Activated naive CD8-positive, alpha-beta T cell treated with anti-CD3 and anti-CD28 coated beads for 36 hours (primary cell): ENCODE measurements at places on chromosomes 12 and 14.
A peak's percentile ranks its signal among the peaks of the same experiment; 100 is the strongest.

- peak overlapping the region; percentile 70 for H3K4me3 ChIP-seq
- no peaks in the 10 kb centered on the region for H3K36me3 ChIP-seq
- H3K27ac ChIP-seq: peak overlapping the region; percentile 78
- H3K4me1 ChIP-seq: peaks cover 22% of the 10 kb centered on the region
- DNase-seq: no peak
- H3K27me3 ChIP-seq: peaks cover 7% of the 10 kb centered on the region
These were observed 6.3 kb downstream of the CLEC2A start for GRCh38 chr12:9925705-9926393.

DNA sequence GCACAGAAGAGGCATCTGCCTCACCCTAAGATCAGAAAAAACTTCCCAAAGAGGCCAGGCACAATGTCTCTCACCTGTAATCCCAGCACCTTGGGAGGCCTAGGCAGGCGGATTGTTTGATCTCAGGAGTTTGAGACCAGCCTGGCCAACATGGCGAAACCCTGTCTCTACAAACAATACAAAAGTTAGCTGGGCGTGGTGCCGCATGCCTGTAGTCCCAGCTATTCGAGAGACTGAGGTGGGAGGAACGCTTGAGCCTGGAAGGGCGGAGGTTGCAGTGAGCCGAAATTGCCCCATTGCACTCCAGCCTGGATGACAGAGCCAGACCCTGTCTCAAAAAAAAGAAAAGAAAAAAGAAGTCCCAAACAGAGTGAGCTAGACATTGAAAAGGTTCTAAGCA is 4.5 kb downstream of the ZBTB1 start:
- peak overlapping the region; percentile 77 for H3K27ac ChIP-seq
- H3K4me3 ChIP-seq: peak overlapping the region; percentile 45
- no peak for DNase-seq

- H3K27me3 ChIP-seq: no peaks in the 10 kb centered on the region
- DNase-seq: no peak
- no peak overlapping the region for H3K4me3 ChIP-seq
- H3K36me3 ChIP-seq: no peaks in the 10 kb centered on the region
- H3K4me1 ChIP-seq: peaks cover 16% of the 10 kb centered on the region
These were observed 110.8 kb upstream of the KRAS start for GRCh38 chr12:25361511-25361910.

- peaks cover 6% of the 10 kb centered on the region for H3K4me1 ChIP-seq
- DNase-seq: no peak
- no peak overlapping the region for H3K27ac ChIP-seq
- no peaks in the 10 kb centered on the region for H3K36me3 ChIP-seq
- no peak overlapping the region for H3K4me3 ChIP-seq
These were observed 100.7 kb downstream of the TTC7B start for GRCh38 chr14:90715495-90715894.

GRCh38 chr12:9992296-9992695 is 6.6 kb downstream of the CLEC1B start:
- H3K36me3 ChIP-seq: no peaks in the 10 kb centered on the region
- no peak overlapping the region for H3K27ac ChIP-seq
- no peak overlapping the region for H3K4me3 ChIP-seq
- peaks cover 3% of the 10 kb centered on the region for H3K27me3 ChIP-seq
- no peak for DNase-seq

- H3K27ac ChIP-seq: peak overlapping the region; percentile 70
- peak overlapping the region; percentile 74 for H3K4me3 ChIP-seq
- H3K27me3 ChIP-seq: no peaks in the 10 kb centered on the region
- peaks cover 18% of the 10 kb centered on the region for H3K36me3 ChIP-seq
These were observed 17.1 kb downstream of the SLC11A2 start for GRCh38 chr12:51009056-51009440.

DNA sequence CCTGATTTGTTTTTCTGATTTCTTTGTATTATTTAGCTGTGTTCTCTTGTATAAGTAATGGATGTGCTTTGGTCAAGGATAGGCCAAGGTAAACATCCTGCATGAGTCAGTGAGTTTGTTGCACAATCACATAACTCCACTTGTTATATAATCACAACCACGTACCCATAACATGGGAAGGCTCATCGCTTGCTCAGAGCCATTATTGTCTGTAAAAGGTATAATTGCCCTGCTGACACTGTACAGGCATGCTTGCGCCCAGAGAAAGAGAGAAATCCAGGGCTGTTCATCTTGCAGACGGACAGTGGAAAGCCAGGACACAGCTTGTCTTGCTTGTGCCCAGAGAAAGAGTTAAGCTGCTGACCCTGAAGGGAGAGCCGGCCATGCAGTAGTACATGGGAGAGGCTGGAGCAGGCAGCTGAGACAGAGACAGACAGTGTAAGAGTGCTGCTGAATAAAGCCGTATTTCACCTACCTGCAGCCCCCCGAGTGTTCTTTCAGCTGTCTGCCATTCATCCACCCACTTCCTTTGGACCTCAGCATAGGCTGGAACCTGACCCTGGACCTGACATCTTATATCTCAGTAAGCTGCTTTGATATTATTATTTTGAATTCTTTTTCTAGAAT is 174.7 kb upstream of the DAAM1 start:
- H3K4me1 ChIP-seq: no peaks in the 10 kb centered on the region
- no peak overlapping the region for H3K27ac ChIP-seq
- H3K4me3 ChIP-seq: no peak overlapping the region

GRCh38 chr12:75666939-75667334 is 155.5 kb upstream of the KRR1 start:
- peaks cover 4% of the 10 kb centered on the region for H3K27me3 ChIP-seq
- DNase-seq: no peak
- no peaks in the 10 kb centered on the region for H3K36me3 ChIP-seq
- no peak overlapping the region for H3K27ac ChIP-seq

DNA sequence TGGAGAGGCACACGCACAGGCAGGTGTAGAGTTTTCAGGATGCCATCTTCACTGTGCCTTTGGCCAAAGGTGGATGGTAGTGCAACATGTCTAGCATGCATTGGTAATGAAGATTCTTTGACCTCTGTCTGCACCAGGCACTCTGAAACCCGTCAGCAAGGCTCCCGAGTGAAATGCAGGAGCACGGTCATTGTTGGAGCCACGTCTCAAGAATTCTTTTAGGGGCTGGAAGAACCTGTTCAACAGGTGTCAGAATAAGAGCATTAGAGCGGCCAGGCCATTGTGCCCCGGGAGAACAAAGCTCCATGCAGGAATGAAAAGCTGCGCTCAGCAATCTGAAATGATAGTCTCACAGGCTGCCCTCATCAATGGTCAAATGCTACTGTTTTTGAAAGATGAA is 40.2 kb upstream of the DICER1 start:
- H3K27ac ChIP-seq: no peak overlapping the region
- H3K27me3 ChIP-seq: no peaks in the 10 kb centered on the region
- DNase-seq: no peak
- no peaks in the 10 kb centered on the region for H3K4me1 ChIP-seq
- H3K4me3 ChIP-seq: no peak overlapping the region
- H3K36me3 ChIP-seq: no peaks in the 10 kb centered on the region

DNA sequence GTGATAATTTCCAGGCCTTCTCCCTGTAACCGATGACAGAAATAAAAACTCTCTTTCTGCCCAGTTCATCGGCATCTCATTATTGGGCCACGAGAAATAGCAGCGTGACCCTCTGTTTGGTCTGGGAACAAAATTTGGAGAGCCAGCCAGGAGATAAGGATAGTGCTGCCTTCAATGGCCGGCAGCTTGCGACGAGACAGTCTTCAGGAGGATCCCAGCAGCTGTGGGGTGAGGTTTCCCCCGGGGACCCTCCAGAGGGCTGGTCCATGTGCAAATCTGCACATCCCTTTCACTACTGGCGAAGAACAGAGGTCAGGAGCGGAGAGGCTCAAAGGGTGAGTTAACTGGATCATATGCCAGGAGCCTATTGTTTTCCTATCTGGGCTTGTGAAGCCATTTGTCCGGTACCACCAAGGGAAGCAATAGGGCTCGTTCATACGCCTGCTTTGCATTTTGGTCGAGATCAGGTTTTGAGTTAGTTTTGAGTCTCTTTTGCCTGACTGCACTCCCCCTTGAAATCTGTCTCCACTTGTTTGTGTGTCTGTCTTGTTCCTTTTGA is 4.8 kb downstream of the SLC39A2 start:
- no peak for DNase-seq
- H3K36me3 ChIP-seq: no peaks in the 10 kb centered on the region
- H3K27ac ChIP-seq: no peak overlapping the region
- no peaks in the 10 kb centered on the region for H3K4me1 ChIP-seq

DNA sequence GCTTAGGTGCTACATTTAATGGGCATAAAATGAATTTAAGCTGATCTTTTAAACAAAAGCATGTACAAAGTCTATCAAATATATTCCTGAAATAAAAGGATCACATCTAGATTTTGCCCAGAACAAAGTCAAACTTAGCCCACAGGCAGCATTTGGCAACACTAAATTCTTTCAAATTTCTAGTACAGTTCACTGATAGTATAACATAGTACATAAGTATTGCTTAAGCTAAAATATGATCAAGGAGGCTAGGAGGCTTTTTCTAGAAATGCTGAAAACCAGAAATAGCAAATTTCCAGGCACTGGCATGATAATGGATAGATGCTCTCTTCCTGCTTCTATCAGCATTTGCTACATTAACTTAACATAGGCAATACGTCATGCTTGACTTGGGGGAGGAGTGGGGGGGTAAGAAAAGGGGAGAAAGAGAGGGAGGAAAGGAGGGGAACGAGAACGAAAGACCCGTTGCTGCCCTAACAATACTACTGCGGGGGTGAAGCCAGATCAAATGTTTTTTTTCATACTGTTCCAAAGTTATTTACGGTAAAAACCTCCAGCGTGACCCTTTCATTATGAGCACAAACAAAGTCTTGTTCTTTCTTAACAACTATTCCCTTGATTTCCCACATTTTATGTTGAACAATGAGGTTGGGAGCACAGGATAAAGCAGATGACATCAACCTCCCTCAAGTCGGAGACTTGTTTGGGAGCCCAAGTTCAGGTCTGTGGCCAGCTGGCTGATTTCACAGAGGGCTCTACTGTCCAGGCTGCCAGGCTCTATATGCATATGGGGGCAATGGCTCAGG is 10.6 kb downstream of the TMED10 start:
- H3K27ac ChIP-seq: no peak overlapping the region
- H3K4me1 ChIP-seq: peaks cover 53% of the 10 kb centered on the region
- H3K27me3 ChIP-seq: no peaks in the 10 kb centered on the region
- peaks cover 12% of the 10 kb centered on the region for H3K36me3 ChIP-seq
- DNase-seq: no peak

DNA sequence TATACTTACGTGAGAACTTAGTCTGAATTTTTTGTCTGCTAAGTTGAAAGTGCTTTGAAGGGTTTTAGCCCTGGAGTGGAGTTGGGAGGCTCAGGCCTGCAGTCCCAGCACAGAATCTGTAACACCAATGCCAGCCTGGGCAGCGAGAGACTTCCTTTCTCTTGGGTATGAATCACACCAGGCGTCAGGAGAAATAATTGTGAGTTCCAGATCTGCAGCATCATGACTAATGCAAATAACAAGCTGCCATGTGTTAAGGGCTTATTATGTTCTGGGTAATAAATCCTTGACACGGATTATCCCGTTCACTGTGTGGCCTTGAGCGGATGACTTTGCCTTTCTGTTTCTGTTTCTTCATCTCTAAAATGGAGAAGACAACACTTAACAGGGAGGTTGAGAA is 70.6 kb downstream of the B4GALNT3 start:
- peaks cover 5% of the 10 kb centered on the region for H3K36me3 ChIP-seq
- peaks cover 1% of the 10 kb centered on the region for H3K4me1 ChIP-seq
- H3K27ac ChIP-seq: no peak overlapping the region

DNA sequence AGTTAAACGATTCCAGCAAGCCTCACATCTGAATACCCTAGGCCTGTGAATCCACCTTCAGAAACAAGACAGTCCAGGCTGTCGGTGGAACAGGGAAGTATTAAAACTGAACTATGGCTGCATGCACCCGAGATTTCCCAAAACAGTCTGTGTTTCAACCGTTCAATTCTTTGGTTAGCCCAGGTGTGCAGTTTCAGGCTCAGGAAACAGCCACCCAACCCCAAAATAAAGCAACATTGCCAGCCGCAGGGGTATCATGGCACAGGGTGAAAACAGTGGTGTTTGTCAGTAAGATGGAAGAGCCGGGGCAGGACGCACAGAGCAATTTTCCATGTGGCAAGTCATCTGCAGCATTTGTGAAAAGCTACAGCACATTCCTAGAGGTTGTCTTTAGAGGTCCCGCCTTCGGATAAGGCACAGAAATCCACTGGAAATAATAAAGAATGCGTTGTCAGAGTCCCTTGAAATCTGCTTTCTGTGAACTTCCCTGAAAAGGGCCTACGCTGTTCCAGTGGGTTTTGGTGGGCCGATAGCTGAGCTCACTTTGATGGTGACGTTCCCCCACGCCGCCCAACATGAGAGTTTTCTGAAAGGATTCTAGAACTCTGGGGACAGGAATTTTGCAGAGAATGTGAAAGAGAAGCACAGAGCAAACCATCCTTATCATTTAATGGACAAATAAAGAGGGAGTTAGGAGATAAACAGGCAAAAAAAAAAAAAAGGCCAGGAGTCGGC is 84.9 kb downstream of the BCL11B start:
- H3K4me3 ChIP-seq: peak overlapping the region; percentile 82
- H3K4me1 ChIP-seq: peaks cover 86% of the 10 kb centered on the region
- H3K27me3 ChIP-seq: no peaks in the 10 kb centered on the region
- DNase-seq: no peak
- peak overlapping the region; percentile 95 for H3K27ac ChIP-seq
- H3K36me3 ChIP-seq: peaks cover 43% of the 10 kb centered on the region

DNA sequence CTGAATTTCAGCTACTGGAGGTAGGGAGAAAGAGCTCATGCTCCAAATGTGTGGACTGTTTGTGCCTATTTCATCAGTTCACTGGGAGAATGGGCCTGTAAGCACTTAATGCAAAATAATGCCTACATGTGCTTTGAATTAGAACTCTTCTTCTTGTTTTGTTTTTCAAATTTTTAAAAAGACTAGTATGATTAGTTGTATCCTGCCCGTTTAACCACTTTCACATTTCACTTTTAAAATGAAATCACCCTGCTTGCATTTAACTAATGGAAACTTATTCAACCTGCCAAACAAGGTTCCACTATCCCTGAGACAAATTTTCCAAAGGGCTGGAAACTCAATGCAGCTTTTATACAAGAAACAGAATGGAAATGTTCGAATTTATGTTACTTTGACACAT is 79.7 kb downstream of the SAMD4A start:
- H3K27ac ChIP-seq: peak overlapping the region; percentile 82
- peaks cover 25% of the 10 kb centered on the region for H3K4me1 ChIP-seq
- H3K36me3 ChIP-seq: peaks cover 2% of the 10 kb centered on the region
- DNase-seq: no peak
- H3K4me3 ChIP-seq: peak overlapping the region; percentile 18

DNA sequence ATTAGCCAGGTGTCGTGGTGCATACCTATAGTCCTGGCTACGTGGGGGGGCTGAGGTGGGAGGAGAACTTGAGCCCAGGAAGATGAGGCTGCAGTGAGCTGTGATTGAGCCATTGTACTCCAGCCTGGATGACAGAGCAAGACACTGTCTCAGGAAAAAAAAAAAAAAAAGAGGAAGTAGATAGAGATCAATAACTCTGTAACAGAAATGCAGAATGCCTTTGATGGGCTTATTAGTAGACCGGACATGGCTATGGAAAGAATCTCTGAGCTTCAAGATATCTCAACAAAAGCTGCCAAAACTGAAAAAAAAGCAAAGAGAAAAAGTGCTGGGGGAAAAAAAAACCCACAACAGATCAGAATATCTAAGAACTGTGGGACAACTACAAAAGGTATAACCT is 37.5 kb downstream of the GPR68 start:
- peaks cover 20% of the 10 kb centered on the region for H3K4me1 ChIP-seq
- H3K27me3 ChIP-seq: no peaks in the 10 kb centered on the region
- H3K27ac ChIP-seq: no peak overlapping the region
- no peak overlapping the region for H3K4me3 ChIP-seq
